KBM-7 (cell line): ENCODE measurements at places on chromosomes 12 and 14.
A peak's percentile ranks its signal among the peaks of the same experiment; 100 is the strongest.

DNA sequence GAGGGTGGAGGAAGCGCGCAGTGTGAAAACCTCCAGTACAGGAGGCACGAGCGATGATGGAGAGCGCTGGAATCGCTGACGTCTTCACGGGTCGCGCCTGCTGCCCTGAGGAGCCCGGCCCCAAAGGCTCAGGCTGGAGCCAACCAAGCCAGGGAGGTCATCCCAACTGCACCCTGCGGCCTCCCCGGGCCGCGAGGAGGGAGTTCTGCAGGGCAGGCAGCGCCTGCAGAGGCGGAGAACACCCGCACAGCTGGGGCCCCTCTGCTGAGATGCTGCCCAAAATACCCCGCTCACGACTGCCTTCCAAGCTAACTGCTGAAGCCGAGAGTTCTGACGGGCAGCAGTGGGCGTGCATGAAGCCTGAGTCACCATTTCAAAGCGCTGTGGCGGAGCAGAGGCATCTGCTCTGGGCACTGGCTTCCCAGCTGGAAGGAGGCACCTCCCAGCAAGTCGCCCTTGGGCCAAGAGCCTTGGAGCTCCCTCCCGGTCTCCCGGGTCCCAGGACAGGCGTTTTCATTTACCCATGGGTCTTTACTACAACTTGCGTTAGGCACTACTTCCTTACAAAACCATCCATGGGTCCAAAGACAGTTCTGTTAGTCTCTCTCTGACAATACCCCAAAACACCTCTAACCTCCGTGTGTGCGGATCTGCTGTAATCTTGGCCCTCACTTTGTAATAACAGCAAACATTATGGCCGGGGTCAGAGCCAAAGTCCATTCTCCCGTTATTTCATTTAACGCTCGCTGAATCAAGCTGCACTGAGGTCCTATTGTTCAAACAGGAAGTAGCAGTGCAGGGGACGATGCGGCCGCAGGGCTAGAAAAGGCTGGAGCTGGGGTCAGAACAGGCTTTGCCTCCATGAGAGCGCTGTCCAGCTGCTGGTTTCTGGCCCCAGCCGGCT is 60.1 kb upstream of the RIMBP2 start:
- DNase-seq, result no peak

GRCh38 chr12:51171884-51172514 is 936 bp downstream of the TFCP2 start:
- peak; percentile 47 for DNase-seq

DNA sequence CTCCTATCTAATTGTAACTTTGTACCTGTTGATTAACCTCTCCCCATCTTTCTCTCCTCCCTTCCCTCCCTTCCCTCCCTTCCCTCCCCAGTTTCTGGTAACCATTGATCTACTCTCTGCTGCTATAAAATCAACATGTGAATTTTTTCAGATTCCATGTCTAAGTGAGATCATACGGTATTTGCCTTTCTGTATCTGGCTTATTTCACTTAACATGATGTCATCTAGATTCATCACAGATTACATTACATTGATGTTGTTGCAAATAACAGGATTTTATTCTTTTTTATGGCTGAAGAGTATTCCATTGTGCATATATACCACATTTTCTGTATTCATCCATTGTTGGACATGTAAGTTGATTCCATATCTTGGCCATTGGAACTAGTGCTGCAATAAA is 68.0 kb upstream of the FBXO33 start:
- no peak for DNase-seq

DNA sequence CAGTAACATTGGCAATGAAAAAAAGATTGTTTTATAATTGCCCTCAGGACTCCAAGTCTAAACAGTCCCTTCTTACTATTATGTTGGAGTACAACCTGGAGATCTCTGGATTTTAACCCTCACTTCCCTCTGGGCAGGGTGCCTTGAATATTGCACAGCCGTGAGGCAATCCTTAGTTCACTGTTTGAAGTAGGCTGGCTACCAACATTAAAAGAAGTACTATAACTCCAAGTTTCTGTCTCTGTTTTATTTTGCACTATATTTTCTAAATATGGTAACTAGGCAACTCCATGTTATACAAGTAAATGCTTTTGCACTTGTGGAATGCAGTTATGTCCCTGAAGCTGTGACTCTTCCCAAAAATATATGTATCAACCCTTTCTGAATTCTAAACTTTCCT is 490.7 kb downstream of the EGLN3 start:
- DNase-seq, result no peak

GRCh38 chr12:728781-729180 is 23.6 kb upstream of the WNK1 start:
- DNase-seq, result peak; percentile 40

- no peak for DNase-seq
Observed at GRCh38 chr12:85550924-85551323, 270.9 kb downstream of the ALX1 start.
